Pancreas (tissue), 10 donors: ENCODE measurements at places on chromosomes 6 and 20.
A peak's percentile ranks its signal among the peaks of the same experiment; 100 is the strongest.

DNA sequence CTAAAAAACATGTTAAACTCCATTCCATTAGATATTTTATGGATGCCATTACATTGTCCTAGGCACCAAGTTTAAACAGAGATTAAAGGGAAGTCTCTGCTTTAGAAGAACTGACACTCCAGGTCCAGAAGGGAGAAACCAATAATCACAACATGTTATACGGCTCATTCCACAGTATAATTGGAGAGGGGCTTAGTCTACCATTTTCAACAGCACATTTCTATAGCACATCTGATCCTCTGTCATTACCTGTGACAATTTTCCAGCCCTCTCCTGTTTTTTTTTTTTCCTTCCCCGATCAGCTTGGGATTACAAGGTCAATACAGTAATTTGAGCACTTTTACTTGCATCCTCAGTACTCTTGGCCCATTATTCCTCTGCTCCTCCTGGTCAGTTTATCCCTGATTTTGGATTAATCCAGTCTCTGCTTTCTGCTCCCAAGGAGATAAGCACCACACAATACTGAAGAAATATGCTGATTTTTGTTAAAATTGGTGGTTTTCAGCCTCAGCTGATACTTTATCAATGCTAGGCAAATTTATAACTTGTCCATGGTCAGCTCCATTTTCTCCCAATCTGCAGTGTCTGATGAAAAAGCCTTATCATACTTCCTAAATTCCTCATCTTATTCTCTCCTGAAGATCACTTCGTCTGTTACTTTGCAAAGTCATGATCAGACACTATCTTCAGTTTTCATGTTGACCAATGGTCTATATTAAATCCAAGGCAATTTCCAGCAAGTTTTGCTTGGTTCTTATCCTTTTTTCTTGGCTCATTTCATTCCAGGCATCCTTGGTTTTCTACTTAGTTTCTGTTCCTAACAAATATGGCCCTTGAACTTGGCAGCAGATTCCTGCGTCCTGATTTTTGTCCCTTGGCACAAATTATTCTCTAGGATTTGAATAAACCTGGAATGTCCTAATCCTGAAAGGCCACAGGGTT is 30.8 kb upstream of the SYNCRIP start:
- no peak overlapping the region for H3K27ac ChIP-seq
- no peaks in the 10 kb centered on the region for H3K36me3 ChIP-seq

- no peak overlapping the region for H3K4me3 ChIP-seq
- no peaks in the 10 kb centered on the region for H3K27me3 ChIP-seq
- no peak overlapping the region for H3K27ac ChIP-seq
These were observed 71.2 kb downstream of the COL19A1 start for GRCh38 chr6:69937402-69938136.

GRCh38 chr6:161462148-161462547 is 188.3 kb upstream of the AGPAT4 start:
- H3K36me3 ChIP-seq, result no peaks in the 10 kb centered on the region
- no peak for DNase-seq
- H3K4me1 ChIP-seq, result no peaks in the 10 kb centered on the region
- no peak overlapping the region for H3K4me3 ChIP-seq

- no peaks in the 10 kb centered on the region for H3K27me3 ChIP-seq
- no peaks in the 10 kb centered on the region for H3K4me1 ChIP-seq
- no peak overlapping the region for H3K27ac ChIP-seq
These were observed 855.5 kb upstream of the MAP3K7 start for GRCh38 chr6:91442342-91442741.

DNA sequence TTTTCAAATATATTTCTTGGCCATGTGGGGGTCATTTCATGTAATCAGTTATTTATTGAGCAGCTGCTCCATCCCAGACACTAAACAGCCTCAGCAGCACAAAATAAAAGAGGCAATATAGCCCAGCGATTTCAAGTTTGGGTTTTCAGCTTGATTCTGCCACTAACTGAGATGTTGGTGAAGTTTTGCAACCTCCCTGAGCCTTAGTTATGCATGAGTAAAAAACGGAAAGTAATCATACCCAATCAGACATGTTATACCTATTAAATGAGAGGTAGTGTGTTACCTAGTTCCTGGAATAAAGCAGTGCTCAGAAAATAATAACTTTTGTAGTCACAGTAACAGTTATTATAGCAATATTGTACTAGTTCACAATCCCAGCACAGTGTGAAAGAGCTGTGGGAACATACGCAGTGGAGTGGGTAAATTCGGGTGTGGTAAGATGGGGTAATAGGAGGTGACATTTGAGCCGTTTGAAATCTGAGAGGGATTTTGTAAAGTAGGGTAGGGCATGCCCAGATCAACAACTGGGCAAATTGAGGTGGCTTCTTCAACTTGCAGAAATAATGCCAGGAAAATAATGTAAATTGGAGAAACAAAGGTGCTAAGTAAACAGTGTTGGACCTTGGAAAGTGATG is 1.5 kb downstream of the SLC9A8 start:
- no peaks in the 10 kb centered on the region for H3K4me1 ChIP-seq
- H3K27me3 ChIP-seq, result no peaks in the 10 kb centered on the region
- H3K4me3 ChIP-seq, result no peak overlapping the region
- DNase-seq, result no peak

- no peaks in the 10 kb centered on the region for H3K4me1 ChIP-seq
- no peaks in the 10 kb centered on the region for H3K27me3 ChIP-seq
- no peak for DNase-seq
These were observed 3.7 kb downstream of the AK9 start for GRCh38 chr6:109687271-109687761.

- H3K36me3 ChIP-seq, result no peaks in the 10 kb centered on the region
- no peaks in the 10 kb centered on the region for H3K27me3 ChIP-seq
- H3K4me3 ChIP-seq, result no peak overlapping the region
- DNase-seq, result no peak
- H3K4me1 ChIP-seq, result no peaks in the 10 kb centered on the region
These were observed 51.0 kb upstream of the CEP162 start for GRCh38 chr6:84278321-84278998.

- no peaks in the 10 kb centered on the region for H3K4me1 ChIP-seq
- H3K27me3 ChIP-seq, result no peaks in the 10 kb centered on the region
- H3K36me3 ChIP-seq, result no peaks in the 10 kb centered on the region
- DNase-seq, result no peak
- no peak overlapping the region for H3K27ac ChIP-seq
- no peak overlapping the region for H3K4me3 ChIP-seq
These were observed 172.9 kb upstream of the COL21A1 start for GRCh38 chr6:56420296-56420695.

- DNase-seq, result no peak
These were observed 18.7 kb downstream of the SOX4 start for GRCh38 chr6:21612067-21612745.

DNA sequence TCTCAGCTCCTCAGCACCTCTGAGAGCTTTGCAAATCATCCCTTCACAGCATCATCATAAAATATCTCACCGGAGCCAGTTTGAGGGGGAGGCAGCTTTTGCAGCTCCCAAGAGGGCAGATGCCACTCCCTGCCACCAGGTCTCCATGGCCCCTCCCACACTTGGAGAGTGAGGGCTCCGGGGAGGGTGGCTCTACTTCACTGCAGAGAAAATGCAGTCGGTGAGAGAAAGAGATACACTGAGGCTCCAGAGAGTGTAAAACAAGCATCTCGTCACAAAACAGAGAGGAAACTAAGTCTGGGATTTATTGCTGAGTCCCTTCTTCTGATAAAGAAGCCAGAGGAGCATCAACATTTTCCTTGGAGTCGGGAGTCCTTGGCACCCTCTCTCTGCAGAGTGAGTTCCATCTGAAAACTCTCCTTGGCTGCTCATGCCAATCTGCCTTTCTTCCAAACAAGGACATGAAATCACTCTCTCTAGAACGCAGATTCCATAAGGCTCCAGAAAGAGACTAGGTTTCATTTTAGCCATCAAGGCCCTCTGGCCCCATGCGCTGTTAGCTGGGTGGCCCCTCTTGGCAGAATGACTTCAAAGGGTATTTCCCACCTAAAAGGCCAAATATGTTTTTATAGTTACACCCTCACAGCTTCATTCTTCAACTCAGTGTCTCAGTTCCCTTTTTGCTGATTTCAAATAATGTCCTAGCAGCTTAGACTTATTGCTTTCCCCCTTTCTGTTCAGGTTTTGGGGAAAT is 70.6 kb upstream of the F13A1 start:
- no peak overlapping the region for H3K27ac ChIP-seq
- H3K27me3 ChIP-seq, result no peaks in the 10 kb centered on the region
- DNase-seq, result no peak
- no peaks in the 10 kb centered on the region for H3K36me3 ChIP-seq

DNA sequence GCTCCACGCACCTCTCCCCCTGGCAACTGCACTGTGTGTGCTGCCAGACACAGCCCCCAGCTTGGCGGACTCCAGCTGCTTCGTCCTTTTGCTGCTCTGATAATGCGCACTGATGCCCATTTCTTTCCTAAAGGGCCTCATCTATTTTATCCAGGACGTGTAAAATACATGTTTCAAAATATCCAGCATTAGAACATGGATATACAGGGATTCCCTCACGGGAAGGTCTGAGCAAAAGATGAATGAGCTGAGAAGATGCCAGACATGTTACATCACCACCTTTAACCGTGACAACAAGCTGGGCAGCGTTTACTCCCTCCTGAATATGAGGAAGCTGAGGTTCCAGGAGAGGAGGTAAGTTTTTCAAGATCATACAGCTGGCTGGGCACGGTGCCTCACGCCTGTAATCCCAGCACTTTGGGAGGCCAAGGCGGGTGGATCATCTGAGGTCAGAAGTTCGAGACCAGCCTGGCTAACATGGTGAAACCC is 32.8 kb downstream of the TNXB start:
- no peak overlapping the region for H3K27ac ChIP-seq
- no peaks in the 10 kb centered on the region for H3K27me3 ChIP-seq
- no peaks in the 10 kb centered on the region for H3K36me3 ChIP-seq
- H3K4me3 ChIP-seq, result no peak overlapping the region

- no peak overlapping the region for H3K4me3 ChIP-seq
- H3K4me1 ChIP-seq, result peaks cover 22% of the 10 kb centered on the region
- no peak for DNase-seq
- H3K27me3 ChIP-seq, result no peaks in the 10 kb centered on the region
These were observed 211.8 kb upstream of the CITED2 start for GRCh38 chr6:139586273-139586672.

- DNase-seq, result no peak
- H3K27ac ChIP-seq, result no peak overlapping the region
- H3K36me3 ChIP-seq, result no peaks in the 10 kb centered on the region
- no peaks in the 10 kb centered on the region for H3K27me3 ChIP-seq
These were observed 123.4 kb upstream of the ECI2 start for GRCh38 chr6:4258733-4259132.

DNA sequence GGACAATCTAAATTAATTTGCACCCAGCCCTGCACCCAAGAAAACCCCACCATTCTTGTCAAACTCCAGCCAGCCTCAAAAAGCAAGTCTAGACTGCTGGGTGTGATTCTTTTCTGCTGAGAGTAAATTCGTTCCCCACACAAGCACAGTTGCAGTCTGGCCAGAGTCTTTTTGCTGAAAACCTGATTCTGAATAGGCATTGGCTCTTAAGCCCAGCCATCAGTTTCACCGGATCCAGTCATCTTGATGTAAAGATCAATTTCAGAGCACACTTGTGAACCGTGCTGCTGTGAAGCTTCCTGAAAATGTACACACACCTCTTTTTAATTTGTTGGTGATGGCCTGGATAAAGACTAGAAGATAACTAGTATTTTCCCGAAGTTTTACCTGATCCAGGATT is 159.4 kb upstream of the GGTLC1 start:
- no peaks in the 10 kb centered on the region for H3K36me3 ChIP-seq
- no peak overlapping the region for H3K4me3 ChIP-seq
- no peak overlapping the region for H3K27ac ChIP-seq
- H3K4me1 ChIP-seq, result no peaks in the 10 kb centered on the region
- no peak for DNase-seq
- no peaks in the 10 kb centered on the region for H3K27me3 ChIP-seq

DNA sequence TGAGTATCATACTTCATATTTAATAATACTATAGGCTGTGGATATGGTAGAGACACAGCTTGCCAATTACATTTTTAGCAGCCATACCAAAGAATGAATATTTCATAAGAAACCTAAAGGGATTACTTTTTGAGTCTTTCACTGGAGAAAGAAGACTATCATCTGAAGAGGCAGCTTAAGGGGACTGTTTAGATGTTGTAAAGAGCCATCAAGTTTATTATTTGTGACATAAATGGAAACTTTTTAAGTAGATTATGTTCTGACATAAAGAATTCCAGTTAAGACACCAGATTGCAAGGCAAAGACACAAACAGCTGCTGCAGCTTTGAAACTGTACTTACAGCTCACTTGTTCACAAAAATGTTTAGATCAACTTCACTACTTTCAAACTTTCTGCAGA is 429.4 kb downstream of the TFAP2A start:
- H3K36me3 ChIP-seq, result no peaks in the 10 kb centered on the region
- no peak overlapping the region for H3K27ac ChIP-seq
- DNase-seq, result no peak
- no peak overlapping the region for H3K4me3 ChIP-seq
- H3K27me3 ChIP-seq, result no peaks in the 10 kb centered on the region
- no peaks in the 10 kb centered on the region for H3K4me1 ChIP-seq

GRCh38 chr20:43558412-43559146 is at the start of gene SGK2:
Gene SGK2 (plus strand): TSS chr20:43559027. CDS start chr20:43566496, 7,469 bp downstream.
- no peaks in the 10 kb centered on the region for H3K36me3 ChIP-seq
- no peaks in the 10 kb centered on the region for H3K27me3 ChIP-seq
- peak within 1 kb of the TSS; percentile 34 for H3K4me3 ChIP-seq

DNA sequence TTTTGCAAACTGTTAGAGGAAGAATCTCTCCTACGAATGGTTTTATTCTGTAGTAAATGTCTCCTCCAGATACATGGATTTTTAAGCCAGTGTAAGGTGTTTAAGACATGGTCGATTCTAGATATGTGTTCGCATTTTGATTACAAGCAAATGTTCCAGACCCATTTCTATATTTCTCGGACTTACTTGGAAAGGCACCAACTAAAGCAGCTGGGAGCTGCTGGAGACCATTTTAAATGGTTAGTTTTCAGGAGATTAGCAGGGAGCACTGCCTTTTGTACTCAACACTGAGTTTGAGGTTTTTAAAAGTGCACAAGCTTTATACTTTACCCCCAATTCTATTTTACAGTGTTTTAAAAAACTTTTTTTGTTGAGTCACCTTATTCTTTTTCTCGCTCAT is 857.0 kb downstream of the KIF16B start:
- DNase-seq, result no peak
- no peaks in the 10 kb centered on the region for H3K27me3 ChIP-seq
- no peak overlapping the region for H3K4me3 ChIP-seq
- H3K4me1 ChIP-seq, result no peaks in the 10 kb centered on the region
- no peaks in the 10 kb centered on the region for H3K36me3 ChIP-seq
- no peak overlapping the region for H3K27ac ChIP-seq

DNA sequence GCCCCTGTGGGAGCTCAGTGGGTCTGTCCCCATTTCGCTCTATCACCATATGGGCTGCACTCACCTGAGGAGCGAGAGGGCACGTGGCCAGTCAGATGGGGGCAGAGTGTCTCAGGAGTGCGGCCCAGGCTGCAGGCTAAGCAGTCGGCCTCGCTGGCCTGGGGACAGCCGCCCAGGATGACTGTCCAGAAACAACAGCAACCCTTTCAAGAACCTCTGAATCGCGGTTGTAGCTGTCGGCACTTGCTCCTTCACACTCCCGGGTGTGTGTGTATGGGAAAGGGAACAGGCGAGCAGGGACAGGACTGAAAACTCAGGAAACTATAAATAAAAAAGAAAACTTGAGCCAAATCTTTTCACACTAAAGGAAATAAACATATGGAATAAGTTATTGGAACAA is 63.1 kb downstream of the TFAP2A start:
- DNase-seq, result no peak
- no peaks in the 10 kb centered on the region for H3K4me1 ChIP-seq
- H3K27me3 ChIP-seq, result no peaks in the 10 kb centered on the region
- H3K4me3 ChIP-seq, result no peak overlapping the region
- H3K27ac ChIP-seq, result no peak overlapping the region
- H3K36me3 ChIP-seq, result no peaks in the 10 kb centered on the region

GRCh38 chr6:127341471-127342202 is 1.8 kb downstream of the ECHDC1 start:
- no peaks in the 10 kb centered on the region for H3K36me3 ChIP-seq
- no peaks in the 10 kb centered on the region for H3K27me3 ChIP-seq
- H3K4me1 ChIP-seq, result peaks cover 9% of the 10 kb centered on the region
- DNase-seq, result no peak
- no peak overlapping the region for H3K27ac ChIP-seq
